Natural killer cell (primary cell): ENCODE measurements at places on chromosomes 2 and 18. TPM values are rescaled to one million over a fixed set of nuclear protein-coding genes. Genes with fewer than 3 reads are reported as not detected.

DNA sequence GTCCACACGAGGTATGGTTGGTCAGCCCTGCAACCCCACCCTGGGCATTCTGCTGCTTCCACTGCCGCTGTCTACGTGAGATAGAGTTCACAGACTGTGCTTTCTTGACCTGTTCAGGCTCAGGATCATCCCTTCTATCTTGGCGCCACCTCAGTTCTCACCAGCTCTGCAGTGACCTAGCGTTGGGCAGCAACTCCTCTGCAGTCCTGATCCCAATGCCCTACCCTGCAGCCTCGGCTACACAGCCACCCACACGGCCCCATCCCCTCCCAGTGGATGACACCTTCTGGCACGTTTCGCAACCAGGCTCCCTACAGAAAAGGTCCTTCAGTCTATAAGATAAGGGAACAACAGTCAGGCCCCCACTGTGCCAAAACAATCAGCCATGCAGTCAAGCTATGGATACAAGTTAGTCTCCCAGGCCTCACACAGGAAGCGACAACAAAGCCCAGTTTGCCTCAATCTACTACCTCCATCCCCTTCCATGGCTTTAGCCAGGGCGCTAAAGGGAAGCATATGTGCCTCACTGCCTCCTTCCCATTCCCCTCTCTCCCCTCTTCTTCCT lies 317.9 kb upstream of the PKDCC start:
- DNase-seq, result no peak

Gene MAPK4
- not detected for total RNA-seq

Gene SP140
- 77.4 TPM for total RNA-seq

Gene CFC1
- not detected for total RNA-seq
